ENCODE measurements at places on chromosomes 6 and 20.

GRCh38 chr20:36128463-36129159, 25.9 kb upstream of the EPB41L1 start:
- no peak for DNase-seq

GRCh38 chr20:2379511-2380229, 1.0 kb upstream of the TGM6 start:
- DNase-seq: no peak

DNA sequence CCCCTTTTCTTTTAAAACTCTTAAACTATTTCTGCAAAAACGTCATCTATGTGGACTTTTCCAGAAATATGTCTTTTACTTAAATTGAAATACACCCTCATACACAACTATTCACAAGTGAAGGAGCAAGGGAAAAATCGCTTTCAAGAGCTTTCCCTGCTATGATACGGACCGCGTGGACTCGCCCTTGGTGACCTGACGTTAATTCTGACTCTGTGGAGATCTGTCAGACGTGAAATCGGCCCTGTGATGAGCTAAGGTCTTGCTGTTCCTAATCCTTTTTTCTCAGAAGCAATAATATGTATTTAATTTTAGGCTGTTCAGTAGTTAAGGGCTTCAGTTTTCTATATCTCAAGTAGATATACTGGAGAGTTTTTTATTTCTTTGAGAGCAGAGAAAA, 113.6 kb downstream of the RPP40 start:
- DNase-seq: no peak

DNA sequence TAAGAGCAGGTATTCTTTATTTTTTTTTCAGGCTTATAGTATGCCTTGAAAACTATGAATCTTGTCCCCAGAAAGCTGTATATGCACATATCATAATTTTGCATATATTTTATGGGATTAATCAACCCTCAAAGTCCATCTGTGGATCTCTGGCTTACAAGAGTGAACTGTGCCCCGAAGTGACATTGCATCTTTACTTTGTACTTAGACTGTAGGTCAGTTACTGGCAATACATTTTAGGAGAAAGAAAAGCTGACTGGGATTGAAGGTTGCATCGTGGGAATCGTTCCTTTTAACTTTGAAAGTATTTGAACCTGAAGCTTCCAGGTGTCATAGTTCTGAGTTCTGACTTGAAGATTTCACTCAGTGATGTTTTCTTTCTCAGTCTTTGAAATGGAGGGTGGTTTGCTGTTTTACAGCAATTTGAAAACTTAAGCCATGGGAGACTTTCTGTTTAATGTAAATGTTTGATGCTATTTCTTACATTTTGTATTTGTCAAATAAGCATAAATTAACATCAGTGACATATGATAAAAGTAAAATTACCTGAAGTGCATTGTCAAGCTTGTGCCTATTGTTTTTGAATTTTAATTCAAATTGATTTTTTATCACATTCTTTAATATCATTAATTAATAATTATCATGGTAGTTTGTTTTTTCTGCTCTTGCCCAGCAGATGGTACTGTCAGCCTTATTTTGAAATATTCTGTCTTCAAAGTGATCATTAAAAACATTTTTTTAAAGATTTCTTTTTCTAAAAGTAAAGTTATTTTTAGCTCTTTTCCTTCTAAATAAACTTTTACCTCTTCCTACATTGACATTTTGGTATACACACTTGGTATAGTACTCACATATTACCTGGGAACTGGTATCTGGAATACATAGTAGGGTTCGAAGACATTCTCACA, 29.0 kb downstream of the L3MBTL3 start:
- no peak for DNase-seq

DNA sequence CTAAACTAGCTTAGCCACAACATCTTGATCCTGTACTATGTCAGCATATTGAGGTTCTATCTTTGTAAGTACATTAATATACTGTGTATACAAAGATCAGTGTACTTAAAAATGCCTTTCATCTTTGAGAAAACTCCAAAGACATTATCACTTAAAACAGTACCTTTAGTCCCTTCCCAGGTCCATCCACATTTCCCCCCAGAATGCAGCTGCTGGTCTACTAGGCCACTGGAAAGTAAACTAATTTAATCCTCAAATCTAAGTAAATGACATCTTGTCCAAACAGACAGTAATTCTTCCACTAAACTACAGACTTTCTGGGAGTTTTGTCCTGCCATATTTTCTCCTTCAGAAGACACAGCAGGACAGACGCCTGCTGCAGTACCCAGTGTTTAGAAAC, 68.7 kb downstream of the SYCP2 start:
- DNase-seq: no peak

- no peak for DNase-seq
Measured at GRCh38 chr6:12312736-12313135, 22.6 kb downstream of the EDN1 start.

GRCh38 chr6:123569575-123569974, 67.2 kb downstream of the TRDN start:
- no peak for DNase-seq

- DNase-seq: no peak
Measured at GRCh38 chr6:46704562-46704961, 16.9 kb downstream of the TDRD6 start.

DNA sequence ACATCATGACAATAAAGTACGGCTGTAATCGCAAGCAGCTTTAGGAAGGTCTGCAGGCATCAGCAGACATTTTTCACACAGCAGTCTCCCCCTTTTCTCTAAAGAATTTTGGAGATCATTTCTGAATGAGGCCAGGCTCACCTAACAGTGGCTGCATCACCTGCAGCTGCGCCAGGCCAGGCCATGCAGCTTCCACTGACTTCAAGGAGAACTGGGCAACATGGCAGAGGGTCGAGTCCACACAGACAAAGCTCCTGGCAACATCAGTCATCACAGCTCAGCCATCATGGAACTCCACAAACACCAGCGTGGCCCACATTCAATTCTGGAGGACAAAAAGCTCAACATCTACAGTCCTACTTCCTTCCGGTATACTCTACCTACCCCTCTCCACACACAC, 17.8 kb upstream of the FOXC1 start:
- no peak for DNase-seq

DNA sequence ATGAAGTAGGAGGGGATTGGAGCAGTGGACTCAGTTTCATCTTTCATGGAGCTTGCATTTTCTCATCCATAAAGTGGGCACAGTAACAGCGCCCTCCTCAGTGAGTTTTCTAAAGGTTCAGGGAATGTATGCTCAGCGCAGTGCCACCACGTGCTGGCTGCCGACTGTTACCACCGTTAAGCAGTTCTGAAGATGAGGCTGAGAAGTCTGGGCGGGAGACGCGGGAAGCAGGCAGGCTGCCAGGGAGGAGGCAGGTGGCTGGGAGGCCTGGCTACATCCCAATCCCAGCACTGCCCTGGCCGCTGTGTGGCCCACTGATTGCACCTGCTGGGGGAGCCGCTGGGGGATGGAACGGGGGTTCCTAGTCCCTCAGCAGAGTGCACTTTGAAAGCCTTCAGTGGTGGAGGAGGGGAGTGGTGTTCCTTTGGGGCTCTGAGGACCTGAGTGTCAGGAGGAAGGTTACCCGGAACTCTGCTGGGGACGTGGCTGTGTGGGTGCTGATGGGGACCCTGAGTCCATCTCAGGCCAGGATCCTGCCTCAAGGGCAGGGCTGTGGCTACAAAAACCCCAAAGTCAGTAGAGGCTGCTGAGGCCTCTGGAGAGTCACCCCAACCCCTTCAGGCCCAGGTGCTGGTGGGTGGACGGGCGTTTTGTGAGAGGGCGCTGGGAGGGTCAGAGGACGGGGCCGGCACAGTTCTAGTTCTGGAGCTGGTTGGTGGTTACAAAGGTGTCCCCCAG, 28.0 kb upstream of the PHACTR3 start:
- DNase-seq: no peak

GRCh38 chr6:10421921-10422736, 7.3 kb upstream of the TFAP2A start:
- no peak for DNase-seq

- no peak for DNase-seq
Measured at GRCh38 chr6:158150701-158151100, 17.4 kb downstream of the SERAC1 start.

DNA sequence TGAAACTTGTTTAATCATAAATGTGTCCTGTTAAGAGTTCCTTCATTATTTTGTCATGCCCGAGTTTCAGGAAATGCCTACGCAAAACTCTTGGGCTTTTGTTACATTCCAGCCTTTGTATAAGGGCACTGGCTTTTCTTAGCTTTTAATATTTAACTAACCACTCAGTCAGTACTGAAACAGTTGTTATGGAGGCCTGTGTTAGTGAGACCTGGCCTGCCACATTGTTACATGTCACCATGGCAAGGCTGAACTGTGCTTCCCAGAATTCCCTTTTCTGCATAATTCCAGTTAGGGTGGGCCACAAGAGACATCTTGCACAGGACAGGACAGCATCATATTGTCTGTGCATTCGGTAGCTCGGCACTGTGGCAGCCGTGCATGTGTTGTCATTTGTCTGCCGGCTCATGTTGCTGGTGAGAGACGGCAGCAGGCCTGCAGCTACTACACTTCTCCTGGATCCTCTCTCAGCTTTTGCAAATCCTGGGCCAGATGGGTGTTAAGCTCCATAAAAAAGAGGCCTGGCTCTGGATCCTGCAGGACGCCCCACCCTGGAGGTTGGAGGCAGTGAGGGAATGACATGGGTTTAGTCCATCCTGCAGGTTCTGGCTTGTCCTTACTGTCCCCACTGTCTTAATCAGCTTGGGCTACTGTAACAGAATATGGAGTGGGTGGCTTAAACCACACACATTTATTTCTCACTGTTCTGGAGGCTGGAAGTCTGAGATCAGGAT, 128.8 kb upstream of the DTNBP1 start:
- no peak for DNase-seq

- no peak for DNase-seq
Measured at GRCh38 chr6:54515013-54515412, 206.8 kb downstream of the TINAG start.

GRCh38 chr20:17460119-17460518, 71.1 kb downstream of the BFSP1 start:
- no peak for DNase-seq

GRCh38 chr6:43837507-43837906, 67.5 kb downstream of the VEGFA start:
- no peak for DNase-seq

GRCh38 chr20:19929481-19930145, 87.5 kb upstream of the NAA20 start:
- DNase-seq: no peak

GRCh38 chr6:123541462-123541861, 95.3 kb downstream of the TRDN start:
- no peak for DNase-seq

GRCh38 chr6:53984163-53984562, 127.1 kb upstream of the MLIP start:
- DNase-seq: no peak

GRCh38 chr20:3728354-3728753, 4.1 kb upstream of the HSPA12B start:
- DNase-seq: no peak

DNA sequence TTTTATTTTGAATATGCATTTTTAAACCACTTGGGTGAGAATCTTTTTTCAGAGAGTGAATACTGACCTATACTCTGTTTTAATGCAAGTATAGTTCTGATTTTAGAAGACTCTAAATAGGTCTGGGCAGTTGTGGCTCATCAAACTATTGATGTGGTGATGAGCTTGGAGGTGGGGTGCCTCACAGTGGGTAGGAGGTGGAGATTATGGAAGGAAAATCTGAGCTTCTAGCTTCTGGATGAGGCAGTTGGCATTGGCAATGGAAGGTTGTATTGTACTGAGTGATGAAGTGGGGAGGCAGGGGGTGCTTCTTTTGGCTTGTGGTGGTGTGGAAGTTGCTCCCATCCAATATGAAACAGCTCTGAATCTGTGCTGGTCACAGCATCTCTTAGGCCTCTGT, 52.7 kb downstream of the VAPB start:
- DNase-seq: no peak

- no peak for DNase-seq
Measured at GRCh38 chr20:50446351-50447101, 63.7 kb upstream of the PTPN1 start.

GRCh38 chr20:48839154-48839917, 11.5 kb upstream of the PREX1 start:
- DNase-seq: no peak

- no peak for DNase-seq
Measured at GRCh38 chr6:110614586-110614985, 138.2 kb upstream of the SLC22A16 start.

DNA sequence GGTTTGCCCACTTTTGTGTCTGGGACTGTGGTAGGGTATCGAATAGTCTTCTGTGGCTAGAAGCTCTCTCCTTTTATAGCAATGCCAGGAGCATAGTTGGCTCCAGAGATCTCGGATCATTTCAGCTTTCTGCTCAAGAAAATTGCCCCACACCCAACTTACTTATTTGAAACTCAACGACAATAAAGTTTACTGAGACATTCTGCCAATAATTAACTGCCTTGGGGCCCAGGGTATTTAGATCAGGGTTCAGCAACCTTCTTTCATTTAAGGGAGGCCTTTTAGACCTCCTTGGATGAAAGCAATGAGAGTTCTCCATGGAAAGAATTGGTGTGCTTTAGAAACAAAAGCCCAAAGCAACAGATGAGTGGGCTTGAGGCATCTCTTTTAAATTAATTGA, 53.8 kb upstream of the GMPR start:
- DNase-seq: no peak

DNA sequence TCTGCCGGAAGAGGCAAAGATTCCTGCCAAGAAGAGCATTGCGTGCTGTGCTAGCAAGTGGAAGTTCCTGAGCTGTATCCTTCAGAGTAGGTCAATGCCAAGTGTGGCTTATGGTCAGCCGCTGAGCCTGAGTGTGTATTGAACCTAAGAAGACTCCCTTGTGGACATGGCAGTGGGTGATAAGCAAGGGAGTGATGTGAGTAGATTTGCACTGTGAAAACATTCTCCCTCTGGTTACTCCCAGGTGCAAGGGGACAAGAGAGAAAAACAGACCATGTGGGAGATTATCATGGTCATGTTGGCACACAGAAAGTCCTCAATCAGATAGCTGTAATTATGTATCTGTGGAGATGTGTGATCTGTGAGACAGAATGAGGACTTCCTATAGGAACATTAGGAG, 6.1 kb upstream of the TMEM74B start:
- no peak for DNase-seq

DNA sequence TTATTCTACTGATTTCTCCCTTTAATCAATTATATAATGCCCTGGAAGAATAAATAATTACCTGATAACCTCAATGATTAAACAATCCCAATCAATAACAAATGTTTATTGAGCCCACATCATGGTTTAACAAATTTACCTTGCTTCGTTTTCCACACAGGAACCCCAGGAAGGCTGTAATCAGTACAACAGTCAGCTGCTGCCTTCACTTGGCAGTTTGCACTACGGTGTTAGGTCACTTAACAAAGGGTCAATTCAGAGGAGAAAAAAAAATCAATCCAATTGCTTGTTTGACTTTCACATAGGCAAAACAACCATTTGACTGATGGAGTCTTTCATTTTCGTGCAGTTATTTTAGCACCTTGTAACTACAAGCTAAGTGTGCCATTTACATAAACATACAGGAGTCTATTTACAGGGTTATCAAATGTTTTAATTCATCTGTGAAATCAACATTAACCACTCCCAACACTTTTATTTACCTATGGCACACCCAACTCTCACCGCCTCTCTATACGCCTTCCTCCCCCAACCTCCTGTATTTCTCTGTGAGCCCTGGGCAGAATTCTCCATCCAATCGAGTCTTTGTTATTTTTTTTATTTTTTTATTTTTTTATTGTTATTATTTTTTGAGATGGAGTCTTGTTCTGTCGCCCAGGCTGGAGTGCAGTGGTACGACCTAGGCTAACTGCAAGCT, 140.4 kb upstream of the TAB2 start:
- DNase-seq: no peak

- no peak for DNase-seq
Measured at GRCh38 chr6:162337412-162337811, 390.2 kb downstream of the PRKN start.

GRCh38 chr6:125966569-125966968, 10.0 kb downstream of the HINT3 start:
- no peak for DNase-seq
